Stimulated activated CD4-positive, alpha-beta T cell treated with anti-CD3 and anti-CD28 coated beads, Interleukin-12 subunit alpha, Interleukin-12 subunit beta, amount 100 ng/mL, for 24 hours (primary cell): ENCODE measurements at places on chromosomes 2 and 18.

DNA sequence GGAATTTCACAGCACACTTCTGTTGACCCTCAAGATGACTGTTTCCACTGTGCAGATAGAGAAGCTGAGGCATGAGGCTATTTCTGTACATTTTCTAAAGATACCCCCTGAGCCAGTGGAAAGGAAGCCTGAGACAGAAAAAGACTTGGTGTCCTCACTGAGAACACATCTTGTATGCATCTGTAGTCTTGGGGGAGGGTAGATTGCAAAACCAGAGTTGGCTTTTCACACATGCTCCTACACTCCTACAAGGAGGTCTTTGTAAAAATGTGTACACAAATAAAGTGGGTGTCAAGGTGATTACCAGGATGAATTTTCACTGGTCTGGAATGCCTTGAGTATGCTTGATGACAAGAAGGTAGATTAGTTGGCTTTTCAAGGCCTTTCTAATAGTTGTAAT lies 98.0 kb downstream of the KCTD18 start:
- no peak for DNase-seq

DNA sequence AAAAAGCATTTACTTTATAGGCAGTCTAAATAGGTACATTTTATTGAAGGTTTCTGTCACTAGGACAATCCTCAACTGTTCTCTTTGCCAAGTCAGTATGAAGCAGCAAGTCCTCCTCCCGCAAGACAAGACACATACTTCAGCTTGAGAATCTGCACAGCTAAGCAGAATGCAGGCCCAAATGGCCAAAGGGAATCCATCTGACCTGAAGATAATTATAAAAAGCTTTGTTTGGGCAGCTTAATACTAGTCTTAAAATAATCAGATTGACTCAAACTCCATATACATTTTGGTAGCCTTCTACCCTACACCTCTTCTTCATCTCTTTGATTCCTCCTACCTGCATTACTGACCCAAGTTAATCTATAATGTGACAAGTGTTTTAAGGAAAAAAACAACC lies 1.8 kb downstream of the LANCL1 start:
- no peak for DNase-seq

DNA sequence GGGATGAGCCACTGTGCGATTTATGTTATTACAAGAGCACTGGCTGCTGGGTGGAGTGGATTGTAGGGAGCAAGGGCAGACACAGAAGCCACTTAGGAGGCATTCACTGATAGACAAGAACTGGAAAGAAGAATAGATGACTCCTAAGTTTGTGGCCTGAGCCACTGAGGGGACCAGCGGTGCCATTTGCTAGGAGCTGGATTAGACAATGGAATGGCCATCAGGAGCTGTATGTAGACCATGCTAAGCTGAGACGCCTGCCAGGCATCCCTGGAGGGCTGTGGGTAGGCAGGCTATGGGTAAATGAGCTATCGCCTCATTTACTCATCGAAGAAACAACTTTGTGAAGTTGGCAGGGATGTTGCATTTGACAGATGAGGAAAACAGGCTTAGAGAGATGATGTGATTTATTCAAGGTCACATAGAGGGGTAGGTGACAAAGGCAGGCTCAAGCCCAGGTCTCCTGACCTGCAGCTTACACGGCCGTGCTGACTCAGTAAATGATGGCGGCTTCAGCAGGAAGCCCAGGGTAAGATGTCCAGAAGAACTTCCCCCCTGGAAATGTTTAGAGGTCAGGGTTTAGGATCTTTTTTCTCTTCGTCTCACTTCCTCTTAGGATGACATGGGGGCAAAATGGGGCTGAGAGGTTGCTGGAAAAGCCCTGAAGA lies 2.8 kb downstream of the MFSD2B start:
- no peak for DNase-seq

- no peak for DNase-seq
Observed at GRCh38 chr18:22868831-22869230, 64.3 kb upstream of the RBBP8 start.

- DNase-seq, result no peak
Observed at GRCh38 chr2:26927221-26927620, 43.2 kb upstream of the MAPRE3 start.

GRCh38 chr2:45390861-45391260 lies 220.2 kb downstream of the SRBD1 start:
- DNase-seq, result no peak
